Osteoblast (primary cell): ENCODE measurements at places on chromosomes 2 and 18.

DNA sequence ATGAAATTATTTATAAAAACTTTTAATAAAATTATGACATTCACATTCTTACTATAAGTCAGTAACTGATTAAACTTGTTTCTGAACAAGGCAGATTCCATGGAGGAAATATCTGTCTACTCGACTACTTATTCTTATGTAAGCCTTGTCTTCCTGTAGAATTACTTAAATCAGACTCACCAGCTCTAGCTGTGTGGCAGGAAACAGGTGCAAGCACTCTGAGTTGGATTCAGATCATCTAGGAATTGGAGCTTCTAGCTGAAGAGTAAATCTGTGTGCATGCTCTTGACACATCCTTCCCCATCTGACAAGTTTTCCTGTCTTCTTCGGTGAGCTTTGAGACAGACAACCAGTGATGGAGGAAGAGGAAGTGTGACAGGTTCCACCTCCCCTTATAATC is 284.7 kb downstream of the TRIB2 start:
- DNase-seq = no peak

- no peak for DNase-seq
These were observed 184.7 kb downstream of the CD226 start for GRCh38 chr18:69763002-69763401.

GRCh38 chr2:213150315-213151097 is 906 bp downstream of the IKZF2 start:
- peak; percentile 64 for DNase-seq

GRCh38 chr2:155663265-155663664 is 669.3 kb downstream of the NR4A2 start:
- DNase-seq = no peak

- DNase-seq = no peak
These were observed 213.0 kb upstream of the RAB6C start for GRCh38 chr2:129766374-129766993.
